ENCODE measurements at places on chromosomes 1 and 21. TPM values are rescaled to one million over a fixed set of nuclear protein-coding genes. Genes with fewer than 3 reads are reported as not detected.

GRCh38 chr1:154519591-154519991, 17.4 kb upstream of the SHE start:
- DNase-seq, result no peak

DNA sequence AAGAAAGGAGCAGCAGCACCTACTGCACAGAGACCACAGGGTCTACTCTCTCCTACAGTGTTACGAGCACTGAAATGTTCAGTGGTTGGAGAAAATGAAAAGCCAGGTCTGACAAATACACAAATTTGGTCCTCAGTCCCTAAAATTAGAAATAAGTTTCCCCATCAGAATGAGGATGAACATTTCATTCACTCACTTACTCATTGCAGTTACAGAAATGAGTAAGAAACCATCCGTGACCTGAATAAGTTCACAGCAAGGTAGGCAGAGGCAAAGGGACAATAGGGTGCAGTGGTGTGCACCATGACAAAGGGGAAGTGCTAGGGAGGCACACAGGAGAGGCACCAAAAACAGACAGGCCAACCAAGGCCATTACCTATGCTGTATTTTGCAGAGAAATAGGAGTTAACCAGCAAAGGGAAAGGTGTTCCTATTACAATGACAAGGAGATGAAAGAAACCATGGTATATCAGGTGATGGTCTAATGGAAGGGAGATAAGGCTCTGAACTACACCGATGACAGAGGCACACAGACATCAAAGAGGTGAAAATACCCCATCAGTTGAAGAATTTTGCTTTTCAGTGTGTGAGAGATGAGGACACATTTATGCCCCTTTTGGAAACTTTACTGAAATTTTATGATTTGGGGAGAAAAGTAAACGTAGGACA, 29.4 kb downstream of the VAV3 start:
- no peak for DNase-seq

DNA sequence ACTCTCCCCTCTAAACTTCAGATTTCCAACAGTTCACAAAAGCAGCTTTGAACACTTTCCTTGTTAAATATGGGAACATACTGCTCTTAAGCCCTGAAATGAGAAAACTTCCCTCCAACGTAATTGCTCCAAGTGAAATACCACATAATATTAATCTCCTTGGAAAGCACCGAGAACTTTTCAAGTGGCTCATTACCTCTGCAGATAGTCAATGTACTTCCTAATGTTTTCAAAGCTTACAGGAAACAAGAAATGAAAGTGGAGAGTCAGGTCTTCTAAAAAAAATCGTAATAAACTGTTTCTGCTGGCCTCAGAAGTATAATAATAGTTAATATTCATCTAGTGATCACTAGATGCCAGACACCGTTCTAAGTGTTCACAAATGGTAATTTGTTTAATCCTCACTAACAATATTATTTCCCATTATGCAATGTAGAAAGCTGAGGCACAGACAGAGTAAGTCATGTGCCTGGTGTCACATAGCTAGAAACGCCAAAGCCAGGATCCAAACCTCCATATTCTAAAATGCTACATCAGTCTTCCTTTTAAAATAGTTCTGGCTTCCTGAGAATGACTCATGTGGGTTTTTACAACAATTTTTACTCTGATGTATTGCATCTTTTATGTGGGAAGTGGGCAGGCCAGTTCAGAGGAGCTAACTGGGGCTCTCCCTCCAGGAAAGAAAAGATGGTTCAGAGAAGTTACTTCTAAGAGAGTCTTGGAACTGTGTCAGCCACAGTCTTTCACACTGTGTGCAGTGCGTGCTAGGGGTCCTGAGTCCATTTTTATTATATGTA, 177.2 kb downstream of the PLPPR4 start:
- DNase-seq, result peak; percentile 82

NBPF14 gene
- 23.8 TPM for polyA plus RNA-seq

- DNase-seq, result no peak
These were observed 42.9 kb upstream of the CD2 start for GRCh38 chr1:116711263-116711840.

DNA sequence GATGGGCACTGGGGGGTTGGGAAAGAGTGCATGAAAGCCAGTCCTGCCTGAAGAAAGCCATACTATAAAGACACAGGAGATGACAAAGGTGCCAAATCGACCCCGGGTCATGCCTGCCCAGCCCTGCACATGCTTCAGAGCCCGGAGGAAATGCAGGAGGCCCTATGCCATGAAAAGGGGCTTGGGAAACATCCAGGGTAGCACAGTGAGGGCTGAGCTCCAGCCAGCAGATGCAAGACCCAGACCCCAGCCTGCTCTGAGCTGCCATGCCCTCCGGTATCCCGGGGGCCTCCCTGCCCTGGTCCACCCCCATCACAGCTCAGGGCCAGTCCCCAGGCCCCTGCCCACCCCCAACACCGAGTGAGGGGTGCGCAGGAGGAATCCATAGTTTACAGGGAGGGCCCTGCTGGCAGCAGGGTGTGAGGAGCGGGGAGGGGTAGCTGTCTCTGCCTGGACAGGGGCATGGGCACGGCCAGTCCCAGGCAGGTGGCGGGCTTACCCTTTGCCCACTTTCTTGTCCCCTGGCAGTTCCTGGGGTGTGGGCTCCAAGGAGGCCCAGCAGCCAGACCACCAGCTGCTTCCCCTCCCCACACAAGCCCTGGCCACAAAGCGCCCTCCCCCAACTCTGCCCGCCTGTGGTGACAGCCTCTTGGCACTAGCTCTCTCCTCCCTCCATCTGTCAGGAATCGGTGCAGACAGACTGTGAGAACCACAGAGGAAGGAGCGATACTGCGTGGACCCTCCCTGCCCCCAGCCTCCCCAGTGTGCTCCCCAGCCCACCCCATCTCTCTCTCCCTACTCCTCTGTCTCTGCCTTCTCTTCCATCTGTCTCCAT, 16.8 kb downstream of the LRP8 start:
- no peak for DNase-seq

GRCh38 chr1:64073705-64074104, 129.7 kb upstream of the UBE2U start:
- DNase-seq, result no peak

GRCh38 chr1:44684525-44684924, 10.0 kb downstream of the ARMH1 start:
- DNase-seq, result no peak

LCE3E gene
- not detected for polyA plus RNA-seq

FTCD gene
- 0.05 TPM for polyA plus RNA-seq

GRCh38 chr1:182507685-182508084, 57.7 kb downstream of the RGSL1 start:
- DNase-seq, result no peak

- no peak for DNase-seq
These were observed 5.8 kb downstream of the FALEC start for GRCh38 chr1:150521196-150521968.

HCRTR1 gene
- polyA plus RNA-seq, result not detected

DNA sequence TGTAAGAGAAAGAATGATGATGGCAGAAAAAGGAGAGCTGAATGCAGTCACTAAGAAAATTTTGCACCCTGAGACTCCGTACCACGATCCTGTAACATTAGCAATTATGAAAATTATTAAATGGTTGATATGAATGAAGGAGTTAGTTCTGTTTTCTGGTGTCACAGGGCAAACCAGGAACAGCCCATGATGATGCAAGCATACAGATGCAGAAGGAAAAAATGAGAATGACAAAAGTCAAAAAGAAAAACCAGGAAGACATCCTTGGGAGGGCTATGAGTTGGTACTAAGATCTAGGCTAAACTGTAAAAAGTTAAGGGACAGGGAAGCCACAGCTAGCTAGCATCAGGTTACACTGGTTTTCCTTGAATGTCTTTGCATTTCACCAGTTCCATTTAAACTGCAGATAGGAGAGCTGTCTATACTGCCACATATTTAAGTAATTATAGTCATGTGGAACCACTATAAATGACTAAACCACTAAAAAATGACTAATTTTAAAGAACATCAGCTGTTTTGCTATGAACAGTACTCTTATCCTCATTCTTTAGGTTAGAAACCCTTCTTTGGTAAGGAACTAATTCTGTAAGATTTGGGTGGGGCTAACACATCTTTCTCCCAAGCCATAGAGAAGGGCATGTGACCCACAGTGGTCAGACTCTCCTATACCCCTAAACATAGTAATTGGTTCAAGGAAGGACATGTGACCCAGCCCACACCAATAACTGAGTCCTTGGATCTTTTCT, 11.4 kb downstream of the DOCK7 start:
- DNase-seq, result peak; percentile 48

SPRR3 gene
- not detected for polyA plus RNA-seq

Measured in BJ (cell line).